ENCODE measurements at places on chromosomes 2 and 18. TPM values are rescaled to one million over a fixed set of nuclear protein-coding genes. Genes with fewer than 3 reads are reported as not detected.

Gene ACVR1C
- total RNA-seq: 2.2 TPM

Gene GLI2
- total RNA-seq: 0.07 TPM

Gene RGPD8
- 4.2 TPM for total RNA-seq

Gene REEP1
- total RNA-seq: 0.17 TPM

Gene SNTG2
- not detected for total RNA-seq

Measured in activated CD4-positive, alpha-beta T cell treated with anti-CD3 and anti-CD28 coated beads, Interleukin-2, amount 10 ng/mL, durations not matched to agents 7 days and 5 days (primary cell).